Fibroblast of skin of abdomen (primary cell): ENCODE measurements at places on chromosomes 11 and 22.

GRCh38 chr11:57417056-57417455, 9.9 kb downstream of the SLC43A3 start:
- peak; percentile 22 for DNase-seq

GRCh38 chr22:40747361-40747760, 68.1 kb downstream of the MCHR1 start:
- no peak for DNase-seq

- DNase-seq = peak; percentile 25
These were observed 563 bp downstream of the BID start for GRCh38 chr22:17773606-17774205.

DNA sequence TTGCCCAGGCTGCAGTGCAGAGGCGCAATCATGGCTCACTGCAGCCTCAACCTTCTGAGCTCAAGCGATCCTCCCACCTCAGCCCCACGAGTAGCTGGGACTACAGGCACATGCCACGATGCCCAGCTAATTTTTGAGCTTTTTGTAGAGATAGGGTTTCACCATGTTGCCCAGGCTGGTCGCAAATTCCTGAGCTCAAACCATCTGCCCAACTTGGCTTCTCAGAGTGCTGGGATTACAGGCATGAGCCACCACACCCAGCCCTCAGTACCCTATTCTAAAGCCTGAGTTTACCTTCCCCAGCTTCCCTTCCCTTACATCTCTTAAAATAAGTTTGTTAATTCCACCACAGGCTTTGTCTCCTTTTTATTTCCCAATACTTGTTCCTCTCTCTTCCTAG, 59.1 kb downstream of the AMBRA1 start:
- DNase-seq = no peak

DNA sequence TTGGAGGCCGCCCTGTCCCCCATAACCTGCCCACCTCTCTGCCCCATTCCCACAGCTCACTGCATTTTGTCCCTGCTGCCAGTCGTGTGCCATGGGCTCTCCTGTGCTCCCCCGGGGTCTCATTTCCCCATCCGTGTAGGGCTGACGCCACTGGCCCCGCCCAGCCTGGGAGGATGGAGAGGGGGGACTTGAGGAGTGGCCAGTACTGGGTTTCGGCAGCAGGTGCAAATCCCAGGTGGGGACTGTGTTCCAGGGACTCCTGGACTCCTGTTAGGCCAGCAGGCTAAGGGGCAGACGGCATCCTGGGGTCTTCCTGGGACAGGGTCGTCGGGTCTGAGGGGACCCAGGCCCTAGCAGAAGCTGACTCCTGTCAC, 1.2 kb upstream of the MYO7A start:
- DNase-seq = no peak

DNA sequence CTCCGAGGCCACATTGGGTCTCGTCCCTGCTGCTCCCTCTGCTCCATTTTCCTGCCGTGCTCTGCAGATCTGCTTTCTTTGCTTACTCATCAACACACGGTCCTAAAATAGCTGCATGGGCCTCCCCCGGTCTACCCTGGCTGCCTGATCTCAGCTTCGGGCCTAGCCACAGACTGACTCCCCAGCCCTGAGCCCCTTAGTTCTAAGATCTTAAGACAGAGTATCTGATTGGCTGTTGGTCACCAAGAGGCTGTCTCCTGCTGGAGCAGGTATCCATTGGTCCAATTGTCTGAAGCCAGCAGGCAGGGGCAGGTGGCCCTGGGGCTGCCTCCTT, 53.7 kb upstream of the NECTIN1 start:
- DNase-seq = peak; percentile 69

DNA sequence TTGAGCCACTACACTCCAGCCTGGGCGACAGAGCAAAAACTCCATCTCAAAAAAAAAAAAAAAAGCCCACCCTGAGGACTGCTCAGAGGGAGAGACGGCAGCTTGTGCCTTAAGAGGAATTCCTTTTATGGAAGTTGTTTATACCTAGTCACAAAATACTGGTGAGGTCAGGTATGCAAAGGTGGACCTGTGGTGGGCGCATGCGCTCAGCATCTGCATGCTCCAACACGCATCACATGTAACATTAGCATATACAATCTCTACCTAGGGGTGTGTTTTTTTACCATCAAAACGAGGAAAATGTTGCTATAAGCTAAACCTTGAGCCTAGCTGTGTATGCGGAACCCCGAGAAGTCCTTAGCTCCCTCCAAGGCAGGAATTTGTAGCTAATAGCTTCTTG, 6.8 kb upstream of the SART1 start:
- DNase-seq = no peak

- DNase-seq = no peak
These were observed 731.2 kb upstream of the ANO5 start for GRCh38 chr11:21461701-21462100.

DNA sequence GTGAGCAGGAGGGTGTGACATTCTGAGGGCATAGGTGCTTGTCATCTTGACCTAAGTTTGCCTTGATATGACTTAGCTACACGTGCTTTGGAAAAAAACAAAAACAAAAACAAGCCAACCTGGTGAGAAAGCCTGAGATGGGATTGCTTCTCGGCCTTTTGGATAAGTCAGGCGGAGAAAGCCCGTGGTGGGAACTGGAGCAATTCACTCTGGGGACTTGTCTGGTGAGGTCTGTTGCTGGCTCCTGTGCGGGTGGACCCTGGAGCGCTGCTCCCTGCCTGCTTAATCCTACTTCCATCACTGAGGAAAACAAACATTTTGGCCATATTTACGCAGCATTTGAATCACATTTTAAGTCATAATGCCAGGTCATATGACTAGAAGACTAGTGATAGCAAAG, 100.3 kb downstream of the SNX19 start:
- no peak for DNase-seq

GRCh38 chr11:124751741-124752470, at the start of gene VSIG2:
VSIG2 (minus strand) TSS chr11:124752255; CDS start chr11:124752137, 118 bp downstream.
- DNase-seq = no peak

- peak; percentile 92 for DNase-seq
These were observed 32.7 kb upstream of the PARVG start for GRCh38 chr22:44147821-44148574.

GRCh38 chr11:26234451-26234850, 97.5 kb upstream of the ANO3 start:
- DNase-seq = peak; percentile 54

GRCh38 chr22:35629406-35630216, 12.5 kb upstream of the MB start:
- peak; percentile 99 for DNase-seq

- DNase-seq = no peak
These were observed 378.8 kb downstream of the DCDC1 start for GRCh38 chr11:30990625-30991296.

DNA sequence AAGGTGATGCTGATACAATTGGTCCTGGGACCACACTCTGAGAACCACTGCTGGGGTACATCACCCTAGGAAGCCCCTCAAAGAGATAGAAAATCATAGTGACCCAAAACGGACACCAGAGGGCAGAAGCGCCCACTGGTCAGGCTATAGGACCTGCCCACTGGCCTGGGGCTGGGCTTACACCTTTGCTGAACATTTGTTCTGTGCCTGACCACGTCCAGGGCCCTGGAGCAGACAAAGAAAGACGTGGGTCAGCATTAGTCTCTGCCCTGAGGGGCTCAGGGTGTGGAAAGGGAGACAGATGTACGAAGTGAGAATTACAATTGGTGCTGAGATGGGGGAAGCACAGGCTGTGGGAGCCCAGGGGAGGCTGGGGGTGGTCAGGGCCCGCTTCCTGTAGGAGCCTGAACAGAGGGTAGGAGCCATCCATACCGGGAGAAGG, 14.4 kb upstream of the SERPINH1 start:
- peak; percentile 66 for DNase-seq

DNA sequence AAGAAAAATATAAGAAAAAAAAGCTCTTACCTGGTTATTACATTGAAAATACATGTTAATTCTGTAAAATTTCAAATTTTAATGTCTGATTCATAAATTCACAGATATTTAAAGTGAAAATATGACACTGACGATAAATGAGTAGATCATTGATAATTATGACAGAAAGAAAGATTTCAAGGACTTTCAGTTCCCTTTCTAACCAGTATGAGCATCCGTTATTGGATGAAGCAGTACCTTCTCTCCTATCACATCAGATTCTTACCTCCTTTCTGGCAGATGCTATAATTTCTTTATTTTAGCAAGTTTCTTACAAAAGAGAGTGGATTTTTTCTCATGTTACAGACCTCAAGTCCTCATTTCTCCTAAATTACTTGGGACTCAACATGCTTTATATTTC, 847.3 kb downstream of the JRKL start:
- no peak for DNase-seq

GRCh38 chr22:46038516-46039430, 61.8 kb upstream of the WNT7B start:
- DNase-seq = no peak
